ENCODE measurements at places on chromosomes 1 and 21.

DNA sequence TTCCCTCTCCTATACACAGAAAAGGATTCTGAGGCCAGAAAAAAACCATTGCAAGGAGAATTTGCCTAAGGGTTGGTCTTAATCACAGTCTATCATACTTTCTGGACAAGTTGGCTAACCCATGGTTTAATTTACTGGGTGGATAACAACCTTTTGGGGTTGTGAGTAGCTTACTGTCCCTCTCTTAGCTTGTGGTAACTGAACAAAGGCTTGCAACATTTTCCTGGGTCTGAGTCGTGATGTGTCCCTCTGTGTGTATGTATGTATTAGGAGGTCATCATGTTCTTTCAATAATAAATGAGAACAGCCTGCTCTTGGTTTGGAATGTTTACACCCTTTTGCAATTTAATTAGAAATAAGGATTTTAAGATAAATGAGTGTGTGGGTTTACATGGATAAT, 36.7 kb downstream of the PAPPA2 start:
- DNase-seq: no peak

DNA sequence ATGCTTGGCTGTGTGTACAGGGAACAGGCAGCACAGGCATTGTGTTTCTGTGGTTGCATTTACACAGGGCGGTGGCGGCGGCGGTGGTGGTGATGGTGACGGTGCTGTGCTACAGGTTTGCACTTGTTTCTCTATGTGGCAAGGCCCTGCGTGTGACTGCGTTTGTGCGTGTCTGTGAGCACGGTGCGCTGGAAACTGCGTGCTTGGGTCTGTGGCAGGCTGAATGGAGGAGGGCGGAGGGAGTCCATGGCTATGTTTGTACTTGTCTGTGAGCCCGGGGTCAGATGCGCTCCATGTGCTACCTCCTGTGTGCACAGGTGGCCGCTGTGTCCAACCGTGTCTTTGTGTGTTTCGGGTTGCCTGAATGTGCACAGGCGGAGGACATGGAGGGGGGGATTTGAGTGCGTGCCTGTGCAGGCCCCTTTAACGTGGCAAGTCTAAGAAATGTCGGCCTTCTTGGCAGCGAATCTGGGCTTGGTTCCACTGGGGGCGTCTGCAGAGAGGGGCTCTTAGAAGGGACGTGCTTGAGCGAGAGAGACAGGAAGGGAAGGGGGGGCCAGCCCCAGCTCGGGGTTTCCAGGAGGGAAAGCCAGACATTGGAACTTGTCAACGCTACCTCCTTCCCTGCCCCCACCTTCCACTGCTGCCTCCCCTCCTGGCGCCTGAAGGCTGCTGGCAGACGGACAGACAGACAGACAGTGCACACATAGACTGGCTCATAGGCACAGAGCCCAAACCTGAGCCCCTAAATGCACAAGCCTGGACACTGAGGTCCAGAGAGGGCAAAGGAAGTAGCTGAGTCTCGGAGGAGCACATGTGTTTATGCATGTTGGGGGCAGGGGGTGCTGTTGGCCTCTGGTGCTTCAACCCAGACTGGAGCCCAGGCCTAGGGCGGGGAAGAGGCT, 32.7 kb upstream of the WASF2 start:
- DNase-seq: peak; percentile 78

- DNase-seq: no peak
Measured at GRCh38 chr1:195530961-195531360, 1077.3 kb downstream of the KCNT2 start.

GRCh38 chr1:206591226-206591625, 21.0 kb downstream of the EIF2D start:
- no peak for DNase-seq

DNA sequence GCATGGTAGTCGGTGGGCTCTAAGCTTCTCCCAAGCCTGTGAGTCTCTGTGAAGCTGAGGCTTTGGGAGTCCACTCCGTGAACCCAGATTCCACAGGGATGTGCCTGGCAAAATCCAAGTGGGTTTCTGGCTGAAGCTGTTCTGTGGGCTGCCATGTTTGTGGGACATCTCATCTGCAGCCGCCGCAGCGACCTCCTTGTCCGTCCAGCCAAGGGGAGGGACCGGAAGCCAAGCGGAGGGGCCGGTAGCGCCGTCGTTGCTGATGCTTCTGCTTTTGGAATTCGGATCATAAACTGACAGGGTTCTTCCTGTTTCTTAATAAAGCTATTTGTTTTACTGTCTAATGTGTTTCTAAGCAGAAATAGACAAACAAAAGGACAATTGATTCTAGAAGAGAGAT, 13.3 kb downstream of the KIF26B start:
- DNase-seq: no peak

DNA sequence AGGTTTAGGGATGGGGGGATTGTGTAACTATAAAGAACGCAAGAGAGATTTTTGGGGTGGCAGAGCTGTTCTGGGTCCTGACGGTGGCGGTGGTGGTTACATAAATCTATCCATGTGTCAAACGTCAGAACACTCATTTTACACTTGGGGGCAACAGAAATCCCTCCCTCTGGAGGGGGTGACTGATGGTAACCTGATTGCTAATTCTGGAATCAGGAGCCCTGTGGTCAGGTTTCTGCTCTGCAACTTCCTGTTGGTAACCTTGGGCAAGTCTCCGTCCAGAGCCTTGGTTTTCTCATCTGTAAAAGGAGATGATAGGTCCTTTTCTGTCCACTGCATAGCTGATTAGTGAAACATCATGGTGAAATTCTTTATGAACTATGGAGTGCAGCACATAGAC, 40.9 kb downstream of the ALPL start:
- no peak for DNase-seq
